Activated T-cell treated with anti-CD3 and anti-CD28 coated beads for 48 hours (primary cell): ENCODE measurements at places on chromosomes 12 and 14.

DNA sequence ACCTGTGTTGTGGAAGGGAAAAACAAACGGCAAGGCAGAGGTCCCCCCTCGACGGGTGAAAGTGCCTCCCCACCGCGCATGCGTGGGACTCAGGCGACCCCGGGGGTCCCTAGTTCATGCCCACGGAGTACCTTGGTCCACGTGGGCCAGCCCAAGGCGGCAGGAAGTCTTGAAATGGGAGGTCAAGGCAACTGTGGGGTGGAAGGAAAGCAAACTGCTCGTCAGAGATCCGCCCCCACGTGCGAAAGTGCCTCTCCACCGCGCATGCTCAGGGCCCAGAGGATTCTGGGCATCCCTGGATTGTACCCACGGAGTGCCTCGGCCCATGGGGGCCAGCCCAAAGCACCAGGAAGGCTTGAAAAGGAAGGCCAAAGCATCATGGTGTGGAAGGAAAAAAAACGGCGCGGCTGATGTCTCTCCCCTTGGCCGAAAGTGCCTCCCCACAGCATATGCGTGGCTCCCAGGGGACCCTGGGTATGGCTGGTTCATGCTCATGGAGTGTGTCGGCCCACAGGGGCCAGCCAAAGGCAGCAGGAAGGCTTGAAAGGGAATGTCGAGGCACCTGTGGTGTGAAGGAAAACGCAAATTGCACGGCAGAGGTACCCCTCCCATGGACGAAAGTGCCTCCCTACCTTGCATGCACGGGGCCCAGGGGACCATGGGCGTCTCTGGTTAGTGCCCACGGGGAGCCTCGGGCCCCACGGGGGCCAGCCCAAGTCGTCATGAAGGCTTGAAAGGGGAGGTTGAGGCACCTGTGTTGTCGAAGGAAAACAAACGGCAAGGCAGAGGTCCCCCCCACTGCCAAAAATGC, 369.7 kb downstream of the ALG10 start:
- no peak for DNase-seq

DNA sequence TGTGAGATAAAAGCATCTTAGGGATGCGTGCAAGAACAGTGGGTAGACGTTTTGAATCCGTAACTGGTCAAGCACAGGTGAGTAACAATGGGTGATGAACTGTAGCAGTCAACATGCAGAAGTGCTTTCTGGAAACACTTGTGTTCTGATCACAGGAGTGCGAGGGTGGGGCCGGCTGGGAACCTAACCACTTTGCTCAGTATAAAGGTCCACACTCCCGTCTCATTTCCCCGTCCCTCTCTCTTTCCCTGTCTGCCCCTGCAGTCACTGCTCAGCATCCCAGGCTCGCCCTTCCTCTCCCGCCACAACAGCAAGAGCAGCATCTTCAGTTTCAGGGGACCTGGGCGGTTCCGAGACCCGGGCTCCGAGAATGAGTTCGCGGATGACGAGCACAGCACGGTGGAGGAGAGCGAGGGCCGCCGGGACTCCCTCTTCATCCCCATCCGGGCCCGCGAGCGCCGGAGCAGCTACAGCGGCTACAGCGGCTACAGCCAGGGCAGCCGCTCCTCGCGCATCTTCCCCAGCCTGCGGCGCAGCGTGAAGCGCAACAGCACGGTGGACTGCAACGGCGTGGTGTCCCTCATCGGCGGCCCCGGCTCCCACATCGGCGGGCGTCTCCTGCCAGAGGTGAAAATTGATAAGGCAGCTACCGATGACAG, 127.1 kb downstream of the FIGNL2 start:
- DNase-seq: peak; percentile 46

DNA sequence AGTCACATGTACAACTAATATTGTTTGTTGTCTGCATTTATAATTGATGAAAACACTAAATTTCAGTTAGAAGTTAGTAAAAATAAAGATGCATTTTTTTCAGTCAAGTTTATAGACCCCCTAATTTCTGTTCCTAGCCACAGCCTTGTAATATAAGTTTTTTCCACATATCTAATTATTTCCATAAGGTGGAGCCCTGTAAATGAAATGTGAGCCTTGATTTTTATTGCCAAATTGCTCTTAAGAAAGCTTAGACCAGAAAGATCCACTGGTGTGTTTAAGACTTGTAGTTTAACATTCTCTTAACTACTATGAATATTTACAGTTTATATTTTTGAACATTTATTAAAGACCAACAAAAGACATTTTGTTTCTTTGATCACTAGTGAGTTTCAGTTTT, 322.1 kb upstream of the RGS6 start:
- no peak for DNase-seq

DNA sequence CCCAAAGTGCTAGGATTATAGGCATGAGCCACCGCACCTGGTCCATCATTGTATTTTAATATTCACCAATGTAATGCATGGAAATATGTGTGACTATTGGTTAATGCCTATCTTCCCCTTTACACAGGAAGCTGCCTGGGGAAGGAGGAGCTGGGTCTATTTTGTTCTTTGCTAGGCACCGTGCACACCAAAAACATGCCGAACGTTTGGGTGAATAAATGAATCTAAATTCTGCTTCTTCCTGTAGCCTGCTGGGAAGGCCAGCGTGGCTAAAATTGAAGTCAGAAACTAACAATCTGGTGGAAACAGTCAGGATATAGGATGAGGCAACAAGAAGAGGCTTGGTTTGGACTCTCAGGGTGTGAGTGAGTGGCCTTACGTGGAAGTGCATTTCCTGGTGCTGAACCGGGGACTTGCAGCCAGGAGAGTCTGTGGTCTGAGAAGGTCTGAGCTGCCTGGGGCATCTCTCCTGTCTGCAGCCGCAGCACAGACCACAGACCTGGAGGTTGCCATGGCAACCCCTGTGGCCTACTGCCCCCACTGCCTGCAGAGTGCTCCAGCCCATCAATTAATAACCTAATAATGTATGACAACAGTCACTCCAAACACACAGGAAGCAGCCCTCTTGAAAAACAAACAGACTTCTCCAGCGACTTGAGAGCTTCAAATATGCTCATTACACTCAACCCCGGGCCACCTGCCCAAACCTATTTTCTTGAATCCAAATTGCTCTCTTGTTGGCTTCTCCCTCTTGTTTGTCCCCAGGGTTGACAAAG, 5.5 kb upstream of the GPR68 start:
- no peak for DNase-seq

DNA sequence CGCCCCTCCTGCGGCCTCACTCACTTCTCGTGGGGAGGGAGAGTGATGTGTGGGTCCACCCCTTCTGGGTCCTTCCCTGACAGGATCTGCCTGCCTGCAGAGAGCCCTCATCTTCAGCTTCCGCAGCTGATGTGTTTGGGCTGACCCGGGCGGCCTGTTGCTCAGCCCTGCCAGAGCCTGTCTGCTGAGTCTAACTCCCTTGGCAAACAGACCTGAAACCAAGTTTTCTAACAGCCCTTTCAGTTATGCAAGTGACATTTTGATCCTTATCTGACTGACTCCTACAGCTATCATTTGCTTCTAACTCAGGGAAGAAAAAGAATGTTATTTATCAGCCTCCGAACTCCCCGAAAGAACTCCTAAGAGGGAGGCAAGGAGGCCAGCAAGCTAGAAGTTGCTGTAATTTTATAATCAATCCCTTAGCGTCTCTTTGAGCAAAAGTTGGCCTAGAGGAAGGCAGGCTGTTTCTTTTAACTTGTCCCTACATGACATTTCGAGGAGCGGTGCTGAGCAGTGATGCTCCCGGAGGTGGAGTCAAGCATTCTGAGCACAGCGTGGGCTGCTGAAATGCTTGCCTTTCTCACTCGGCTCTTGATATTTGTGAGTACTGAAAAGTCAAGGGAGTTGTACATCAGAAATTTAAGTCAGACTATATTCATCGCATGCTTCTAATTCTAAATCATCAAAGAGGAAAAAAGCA, 31.5 kb upstream of the CACNA2D4 start:
- DNase-seq: no peak

DNA sequence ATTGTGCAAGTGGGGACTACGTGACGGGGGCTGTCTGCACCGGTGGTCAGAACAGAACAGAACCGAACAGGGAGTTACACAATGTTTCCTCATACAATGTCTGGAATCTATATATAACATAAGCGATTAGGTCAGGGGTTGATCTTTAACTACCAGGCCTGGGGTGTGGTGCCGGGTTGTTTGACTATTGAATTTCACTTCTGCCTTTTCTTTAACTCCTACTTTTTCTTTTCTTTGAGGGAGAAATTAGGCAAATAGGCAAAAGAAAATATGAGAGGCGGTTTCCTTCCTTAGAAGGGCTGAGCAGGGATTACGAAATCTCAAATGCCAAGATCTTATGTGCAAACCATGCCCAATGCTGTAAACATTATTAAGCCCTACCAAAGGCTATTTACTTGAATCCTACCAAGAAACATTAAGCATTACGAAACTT, 140.3 kb downstream of the SLC38A6 start:
- DNase-seq: no peak

DNA sequence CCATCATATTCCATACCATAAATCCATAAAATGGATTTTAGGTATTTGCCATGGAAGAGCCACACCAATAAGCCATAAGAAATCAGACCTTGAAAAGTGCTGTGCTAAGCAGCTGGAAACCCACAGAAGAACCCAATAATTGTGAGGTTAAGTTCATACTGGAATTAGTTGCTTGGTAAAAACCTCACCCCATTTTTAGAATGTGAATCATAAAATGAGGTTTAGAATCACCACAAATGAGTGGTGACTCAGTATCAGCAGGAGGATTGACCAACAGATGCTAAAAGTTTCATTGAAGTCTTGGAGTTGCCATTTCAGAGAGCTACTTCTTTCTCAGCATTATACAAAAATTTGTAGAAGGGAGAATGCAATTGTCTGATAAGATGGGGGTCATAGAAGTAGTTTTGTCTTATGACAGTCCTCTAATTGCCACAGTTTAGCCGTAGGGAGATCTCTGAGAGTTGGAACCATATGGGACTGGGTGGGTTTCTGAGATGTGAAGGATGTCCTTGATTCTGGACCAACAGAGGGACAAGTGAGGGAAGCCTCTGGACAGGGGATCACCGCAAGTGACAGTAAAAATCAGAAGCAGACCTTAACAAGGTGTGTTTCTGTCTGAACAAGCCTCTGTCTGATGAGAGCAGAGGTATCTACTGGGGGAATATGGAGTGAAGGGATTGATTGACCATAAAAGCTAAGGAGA, 1.4 kb upstream of the STON2 start:
- no peak for DNase-seq

- DNase-seq: no peak
These were observed 173.7 kb downstream of the STXBP6 start for GRCh38 chr14:24875991-24876878.

DNA sequence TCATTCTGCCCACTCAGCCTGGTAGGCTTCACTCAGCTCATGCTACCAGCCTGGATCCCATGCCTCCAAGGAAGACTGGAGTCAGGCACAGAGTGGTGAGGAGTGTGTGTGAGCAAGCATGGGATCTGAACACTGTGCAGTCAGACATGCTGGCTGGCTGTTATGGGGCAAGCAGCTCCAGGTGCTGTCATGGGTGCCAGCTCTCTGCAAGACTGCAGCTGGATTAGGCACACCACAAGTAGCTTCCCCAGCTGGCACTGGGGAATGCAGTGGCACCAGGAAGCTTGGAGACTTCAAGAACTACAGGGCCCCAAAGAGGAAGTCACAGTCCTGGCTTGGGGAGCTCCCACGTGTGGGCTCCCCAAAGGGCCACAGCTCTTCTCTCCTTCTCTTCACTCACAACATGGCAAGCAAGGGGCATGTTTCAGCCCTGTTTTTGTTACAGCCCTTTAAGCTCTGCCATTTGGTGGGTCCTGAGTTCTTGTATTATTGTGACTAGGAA, 202.5 kb downstream of the VRK1 start:
- DNase-seq: no peak

DNA sequence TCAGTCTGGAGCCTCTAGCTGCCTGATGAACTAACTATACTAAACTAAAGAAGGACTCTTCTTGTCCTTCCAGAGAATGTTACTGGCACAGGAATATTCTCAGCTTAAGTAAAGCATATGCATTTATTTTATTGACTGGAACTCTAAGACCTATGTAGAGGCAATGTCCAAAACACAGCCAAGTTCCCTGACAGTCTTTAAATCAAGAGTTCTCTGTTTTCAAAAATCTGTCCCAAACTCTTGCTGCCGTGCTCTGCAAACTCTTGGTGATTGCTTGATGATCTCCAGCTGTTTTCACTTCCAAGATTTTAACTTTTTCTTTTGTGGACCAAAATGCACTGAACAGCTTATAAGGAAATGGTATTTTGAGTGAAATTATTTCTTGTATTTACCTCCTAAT, 67.5 kb upstream of the DAAM1 start:
- no peak for DNase-seq

DNA sequence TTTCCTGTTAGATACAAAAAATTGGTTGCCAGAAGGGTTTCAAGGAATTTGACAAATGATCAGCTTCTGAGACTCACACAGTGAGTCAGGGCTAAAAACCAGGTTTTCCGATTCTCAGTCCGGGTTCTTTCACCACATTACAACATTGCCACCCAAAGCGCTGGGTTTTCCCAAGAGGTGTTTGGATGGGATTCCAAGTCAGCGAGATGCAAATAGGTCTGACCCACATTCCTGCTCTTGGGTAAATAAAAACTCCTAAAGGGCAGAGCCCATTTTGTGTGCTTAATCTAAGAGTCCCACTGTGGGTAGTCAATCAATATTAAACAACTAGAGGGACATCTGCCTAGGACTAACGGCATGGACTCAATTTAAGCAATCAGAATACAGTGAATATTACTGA, 5.4 kb upstream of the RIC8B start:
- no peak for DNase-seq

DNA sequence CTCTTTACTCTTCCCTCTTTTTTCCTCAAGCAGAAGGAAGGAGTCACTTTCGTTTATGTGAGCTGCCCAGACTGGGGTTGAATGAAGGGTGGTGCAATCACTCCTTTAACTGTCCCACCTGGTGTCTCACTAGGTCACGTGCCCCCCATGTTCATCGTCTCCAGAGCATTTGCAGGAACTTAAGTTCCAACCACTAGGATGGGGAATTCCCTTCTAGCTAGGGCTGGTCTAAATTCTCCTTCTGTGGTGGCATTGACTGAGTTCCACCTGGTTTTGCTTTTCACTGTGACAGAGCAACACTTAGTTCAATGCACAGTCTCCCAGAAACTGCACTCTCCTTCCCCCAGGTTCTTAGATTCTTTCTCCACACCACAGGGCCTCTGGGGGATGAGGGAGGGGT, 9.5 kb downstream of the FANCM start:
- no peak for DNase-seq

DNA sequence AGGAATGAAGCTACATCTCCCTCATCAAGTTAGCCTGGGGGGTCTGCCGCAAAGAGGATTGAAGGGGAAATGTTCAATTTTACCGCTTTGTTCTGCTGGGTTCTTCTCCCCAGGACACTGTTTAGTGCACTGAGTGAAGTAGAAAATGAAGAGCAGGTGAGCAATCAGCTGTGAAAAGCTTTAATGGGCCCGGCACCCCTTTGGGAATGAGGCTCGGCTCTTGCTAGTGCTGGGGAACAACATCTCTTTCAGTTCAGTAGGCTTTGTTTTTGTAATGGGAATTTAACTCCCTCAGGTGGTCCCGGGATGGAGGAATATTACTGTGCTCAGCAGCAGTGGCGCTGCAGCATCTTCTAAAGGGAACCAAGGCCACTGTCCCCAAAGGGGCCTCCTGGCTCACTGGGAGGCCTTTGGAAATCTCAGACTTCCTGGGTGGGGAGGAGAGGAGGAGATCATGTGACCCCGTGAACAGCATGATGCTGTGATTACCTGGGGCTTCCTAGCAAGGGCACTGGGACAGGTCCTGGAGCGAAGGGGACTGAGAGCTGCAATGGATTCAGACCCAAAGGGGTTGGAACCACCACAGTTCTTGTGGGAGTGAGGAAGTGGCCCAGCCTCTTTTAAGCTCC, 85.2 kb upstream of the MAX start:
- DNase-seq: no peak
